ENCODE measurements at places on chromosomes 3 and 15.

- no peak for DNase-seq
Observed at GRCh38 chr15:44591326-44591725, 54.4 kb downstream of the EIF3J start.

- DNase-seq: no peak
Observed at GRCh38 chr3:18188491-18188890, 236.6 kb downstream of the SATB1 start.

GRCh38 chr3:52063026-52063723 lies 6.8 kb upstream of the DUSP7 start:
- DNase-seq: no peak

DNA sequence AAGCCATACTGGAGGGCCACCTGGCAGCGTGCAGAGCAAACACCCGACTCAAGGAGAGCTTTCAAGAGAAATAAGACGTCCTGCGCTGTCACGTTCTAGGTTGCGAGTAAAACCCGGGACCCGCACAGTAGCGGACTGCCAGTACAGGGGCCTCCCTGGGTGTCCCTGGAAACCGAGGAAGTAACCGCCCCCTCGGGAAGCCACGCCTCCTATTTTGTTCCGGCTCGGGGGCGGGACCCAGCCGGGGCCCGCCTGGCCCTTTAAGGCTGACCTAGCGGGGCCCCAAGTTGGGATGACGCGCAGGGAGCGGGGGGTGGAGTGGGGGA lies 218 bp upstream of the MAPKAPK3 start:
- peak; percentile 95 for DNase-seq

Data from stimulated activated CD4-positive, alpha-beta T cell treated with anti-CD3 and anti-CD28 coated beads, Interleukin-12 subunit alpha, Interleukin-12 subunit beta, amount 100 ng/mL, for 24 hours (primary cell).